ENCODE measurements at places on chromosomes 3 and 15.
A peak's percentile ranks its signal among the peaks of the same experiment; 100 is the strongest.

GRCh38 chr3:9732080-9732739 lies 675 bp downstream of the BRPF1 start:
- peaks cover 76% of the 10 kb centered on the region for H3K4me1 ChIP-seq
- no peaks in the 10 kb centered on the region for H3K27me3 ChIP-seq

GRCh38 chr3:151871639-151872468 lies 1.6 kb upstream of the SUCNR1 start:
- H3K4me1 ChIP-seq = peaks cover 11% of the 10 kb centered on the region
- no peak for DNase-seq
- H3K36me3 ChIP-seq = no peaks in the 10 kb centered on the region
- no peak overlapping the region for H3K27ac ChIP-seq
- H3K27me3 ChIP-seq = no peaks in the 10 kb centered on the region

DNA sequence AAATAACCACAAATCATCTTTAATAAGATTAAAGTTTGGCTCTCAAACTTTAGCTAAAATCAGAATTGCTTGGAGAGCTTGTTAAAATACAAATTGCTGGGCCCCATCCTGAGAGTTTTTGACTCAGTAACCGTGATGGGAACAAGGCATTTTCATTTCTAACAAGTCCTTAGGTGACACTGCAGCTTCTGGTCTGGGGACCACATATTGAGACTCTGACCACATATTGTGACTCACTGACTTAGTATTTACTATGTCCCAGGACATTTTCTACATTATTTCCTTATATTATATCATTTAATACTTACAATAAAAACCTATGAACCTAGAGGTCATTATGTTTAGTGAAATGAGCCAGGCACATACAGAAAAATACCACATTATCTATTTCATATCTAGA lies 164.5 kb downstream of the ZMAT3 start:
- no peaks in the 10 kb centered on the region for H3K4me1 ChIP-seq
- no peak overlapping the region for H3K4me3 ChIP-seq
- no peaks in the 10 kb centered on the region for H3K36me3 ChIP-seq
- H3K27ac ChIP-seq = no peak overlapping the region
- H3K27me3 ChIP-seq = no peaks in the 10 kb centered on the region

GRCh38 chr3:128262457-128262856 lies 109.2 kb downstream of the EEFSEC start:
- H3K27ac ChIP-seq = no peak overlapping the region
- peaks cover 17% of the 10 kb centered on the region for H3K36me3 ChIP-seq
- no peaks in the 10 kb centered on the region for H3K27me3 ChIP-seq
- H3K4me3 ChIP-seq = no peak overlapping the region
- H3K4me1 ChIP-seq = no peaks in the 10 kb centered on the region
- no peak for DNase-seq

GRCh38 chr15:51192521-51193280 lies 98.0 kb upstream of the TNFAIP8L3 start:
- DNase-seq = peak; percentile 79
- peaks cover 22% of the 10 kb centered on the region for H3K27me3 ChIP-seq
- H3K4me1 ChIP-seq = no peaks in the 10 kb centered on the region
- no peak overlapping the region for H3K4me3 ChIP-seq
